ENCODE measurements at places on chromosomes 12 and 14.

- no peak for DNase-seq
These were observed 276.5 kb downstream of the KCNH5 start for GRCh38 chr14:62768753-62769152.

- no peak for DNase-seq
These were observed 362.7 kb upstream of the SYT1 start for GRCh38 chr12:78501825-78502224.

DNA sequence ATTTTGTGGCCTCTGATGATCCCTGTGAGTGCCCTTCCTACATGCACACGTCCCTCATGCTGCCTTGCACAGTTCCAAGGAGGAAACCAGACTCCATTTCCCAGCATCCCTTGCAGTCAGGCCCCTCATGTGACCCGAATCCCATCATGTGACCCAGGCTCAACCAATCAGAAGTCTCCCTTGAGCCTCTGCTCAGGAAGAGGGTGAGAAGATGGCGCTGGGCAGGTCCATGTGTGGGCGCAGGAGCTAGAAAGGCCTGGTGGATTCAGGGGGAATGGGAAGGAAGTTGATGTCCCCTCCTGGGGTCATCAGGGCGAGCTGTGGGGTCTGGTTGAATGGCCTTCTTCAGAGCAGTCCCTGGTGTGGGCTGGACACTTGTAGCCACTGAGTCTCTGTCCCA lies 240.5 kb downstream of the ADGRD1 start:
- peak; percentile 16 for DNase-seq

GRCh38 chr14:91398707-91399106 lies 18.9 kb downstream of the CCDC88C start:
- DNase-seq: no peak

DNA sequence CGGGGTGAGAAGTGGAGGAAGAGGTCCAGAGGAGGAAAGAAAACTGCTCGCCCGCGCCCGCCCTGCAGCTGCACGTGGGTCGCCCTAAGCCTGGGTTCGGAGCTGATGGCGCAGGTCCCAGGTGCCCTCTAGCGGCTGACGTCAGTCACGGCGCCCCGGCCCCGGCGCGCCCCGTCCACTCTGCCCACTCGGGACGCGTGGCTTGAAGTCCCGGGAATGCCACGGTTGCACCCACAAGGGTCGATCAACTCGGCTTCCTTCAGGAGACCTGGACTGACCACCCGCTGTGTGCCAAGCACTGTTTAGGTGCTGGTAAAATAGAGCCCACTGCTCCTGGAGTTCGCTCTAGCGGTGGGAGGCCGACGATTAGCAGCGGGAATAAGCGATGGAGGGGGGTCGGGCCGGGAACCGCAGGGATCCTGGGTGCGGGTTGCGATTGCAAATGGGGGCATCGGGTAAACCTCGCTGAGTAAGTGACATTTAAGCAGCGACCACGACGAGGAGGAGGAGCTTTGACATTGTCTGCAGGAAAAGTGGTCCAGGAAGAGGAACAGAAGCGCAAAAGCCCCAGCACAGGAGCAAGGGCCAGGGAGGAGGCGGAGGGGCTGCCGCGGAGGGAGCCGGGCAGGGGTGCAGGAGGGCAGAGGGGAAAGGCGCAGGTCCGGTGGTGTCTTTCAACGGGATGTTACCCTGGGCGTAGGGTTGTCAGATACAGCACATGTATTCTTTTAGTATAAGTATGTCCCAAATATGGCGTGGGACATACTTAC lies 5.1 kb upstream of the ZNF839 start:
- DNase-seq: peak; percentile 81

DNA sequence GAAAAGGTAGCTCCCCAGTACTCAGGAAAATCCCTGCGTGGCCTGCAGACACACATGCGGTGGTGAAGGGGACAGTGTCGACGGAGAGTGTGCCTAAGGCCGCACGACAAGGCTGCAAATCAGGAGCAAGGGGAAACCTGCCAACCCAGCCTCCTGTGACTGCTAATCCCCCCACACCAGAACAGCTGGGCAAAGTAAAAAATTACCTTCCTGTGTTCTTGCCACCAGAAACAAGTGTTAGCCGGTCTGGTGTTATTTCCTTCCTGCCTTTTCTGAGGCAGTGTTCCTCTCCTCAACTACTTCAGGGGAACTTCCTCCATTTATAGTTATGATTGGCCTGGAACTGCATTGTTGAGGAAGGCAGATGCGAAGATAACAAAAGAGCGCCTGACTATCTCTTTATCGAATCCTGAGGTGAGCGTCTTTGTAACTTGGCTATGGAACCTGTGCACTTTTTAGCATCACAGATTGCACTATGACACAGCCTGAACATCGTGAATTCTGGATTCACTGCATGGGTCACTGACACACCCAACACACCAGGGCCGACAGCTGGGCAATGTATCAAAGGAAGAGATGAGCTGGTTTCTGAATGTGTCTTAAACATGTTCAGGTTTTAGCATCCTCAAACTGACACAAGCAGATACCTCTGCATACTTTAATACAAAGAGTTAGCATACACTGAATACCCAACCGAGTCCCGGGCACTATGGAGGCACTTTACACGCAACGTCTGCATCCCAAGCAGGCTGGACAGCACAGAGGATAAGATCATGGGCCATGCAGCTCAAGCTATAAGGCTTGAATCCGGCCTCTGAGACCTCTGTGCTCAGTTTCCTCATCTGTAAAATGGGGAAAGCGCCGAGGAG lies 28.9 kb downstream of the SLC15A4 start:
- peak; percentile 28 for DNase-seq

DNA sequence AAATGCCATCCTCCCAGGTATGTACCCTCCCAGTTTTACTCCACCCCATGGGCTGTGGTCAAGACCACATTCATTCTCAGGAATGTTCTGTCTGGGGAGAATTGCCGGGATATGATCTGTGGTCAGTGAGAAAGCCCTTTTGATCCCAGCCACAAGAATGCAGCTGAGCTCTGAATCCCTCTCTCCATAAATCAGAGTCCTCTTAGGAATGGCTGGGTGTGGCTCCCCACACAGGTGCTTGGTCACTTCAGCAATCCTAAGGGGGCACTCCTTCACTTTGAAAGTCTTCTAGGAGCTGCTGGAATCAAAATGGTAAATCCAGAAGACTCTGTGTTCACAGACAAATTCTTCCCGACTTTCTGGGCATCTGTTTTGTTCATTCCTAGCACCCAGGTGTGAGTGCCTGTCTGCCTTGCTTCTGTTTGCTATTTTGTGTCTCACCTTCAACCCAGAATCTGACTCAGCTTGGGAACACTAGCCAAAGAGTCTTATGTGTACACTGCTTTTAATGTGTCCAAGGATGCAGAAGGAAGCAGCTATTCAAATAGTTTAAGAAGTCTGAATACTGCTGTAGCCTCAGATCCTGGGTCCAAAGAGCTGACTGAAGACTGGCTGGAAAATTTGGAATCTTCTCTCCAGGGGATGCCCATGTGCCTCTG lies 144.6 kb upstream of the CDKN3 start:
- no peak for DNase-seq

DNA sequence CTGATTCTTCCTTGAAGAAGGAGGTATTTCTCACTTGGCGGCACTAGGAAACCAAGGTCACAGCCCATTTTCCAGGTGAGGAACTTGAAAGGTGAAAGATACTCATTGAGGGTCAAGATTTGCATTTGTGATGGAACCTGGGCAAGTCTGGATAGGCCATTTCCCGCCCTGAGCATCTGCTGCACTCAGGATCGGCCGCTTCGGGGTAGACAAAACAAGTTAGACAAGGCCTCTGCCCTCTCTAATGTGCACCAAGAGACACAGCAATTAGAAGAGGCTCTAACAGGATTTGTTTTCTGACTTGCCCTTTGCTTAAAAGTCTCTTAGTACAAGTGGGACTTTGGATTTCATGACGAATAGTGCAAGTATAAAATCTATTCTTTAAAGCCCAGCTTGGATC lies 167.2 kb downstream of the KTN1 start:
- no peak for DNase-seq

GRCh38 chr12:110728628-110729027 lies 14.1 kb downstream of the PPP1CC start:
- DNase-seq: no peak

GRCh38 chr14:90451961-90452360 lies 55.1 kb downstream of the CALM1 start:
- DNase-seq: no peak

GRCh38 chr12:75154388-75154787 lies 55.3 kb downstream of the KCNC2 start:
- DNase-seq: no peak
